ENCODE measurements at places on chromosomes 7 and 10. TPM values are rescaled to one million over a fixed set of nuclear protein-coding genes. Genes with fewer than 3 reads are reported as not detected.
A peak's percentile ranks its signal among the peaks of the same experiment; 100 is the strongest.

GRCh38 chr10:84497978-84498377 lies 169.6 kb downstream of the CCSER2 start:
- DNase-seq: no peak
- H3K27me3 ChIP-seq: no peaks in the 10 kb centered on the region
- peak overlapping the region; percentile 41 for H3K27ac ChIP-seq

The ZNF680 gene
- total RNA-seq: 9.0 TPM

- DNase-seq: no peak
- H3K4me3 ChIP-seq: peak overlapping the region; percentile 28
Measured at GRCh38 chr7:117068511-117069145, 115.3 kb downstream of the ST7 start.

DNA sequence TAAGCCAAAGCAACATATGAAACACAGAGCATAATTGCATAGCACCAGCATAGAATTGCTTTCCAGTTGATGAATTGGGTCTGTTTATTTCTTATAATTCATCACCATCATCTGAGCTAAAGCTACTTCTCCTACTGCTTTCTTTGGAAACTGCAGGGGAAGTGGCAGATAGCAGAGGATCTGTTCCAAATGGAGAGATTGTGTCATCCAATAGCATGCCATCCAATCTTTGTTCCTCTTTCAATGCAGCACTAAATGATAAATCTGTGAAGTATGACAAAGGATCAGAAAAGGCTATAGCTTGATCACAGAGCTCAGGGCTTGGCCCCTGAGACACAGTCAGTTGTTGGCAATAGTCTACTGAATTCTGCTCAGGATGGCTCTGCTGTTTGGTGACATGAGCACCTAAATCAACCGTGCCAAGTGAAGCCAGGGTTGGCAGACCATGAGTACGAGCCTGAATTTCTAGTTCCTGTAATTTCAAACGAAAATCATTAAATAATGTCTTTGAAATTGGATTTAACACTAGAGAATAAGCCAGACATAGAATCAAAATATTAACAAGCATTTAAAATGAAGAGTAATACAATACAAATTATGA lies 90.0 kb downstream of the TFEC start:
- no peak overlapping the region for H3K27ac ChIP-seq
- DNase-seq: no peak
- no peak overlapping the region for H3K4me3 ChIP-seq

DNA sequence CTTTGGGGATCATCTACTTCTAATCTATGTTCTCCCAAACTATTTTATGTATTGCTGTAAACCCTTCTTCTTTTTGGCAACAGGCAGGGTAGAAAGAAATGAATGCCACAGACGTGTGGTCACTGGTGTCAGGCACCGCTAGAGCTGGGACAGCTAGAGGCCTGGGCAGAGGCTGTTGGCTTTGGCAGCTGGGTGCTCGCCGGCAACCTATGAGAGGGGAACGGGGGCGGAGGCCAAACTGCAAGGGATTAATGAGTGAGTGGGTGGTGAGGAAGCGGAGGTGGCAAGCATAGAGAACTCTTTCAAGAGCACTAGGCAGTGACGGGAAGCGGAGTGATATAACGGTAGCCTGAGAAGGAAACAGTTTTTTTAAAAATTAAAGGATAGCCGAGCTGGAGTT lies 78.5 kb downstream of the CREB5 start:
- no peaks in the 10 kb centered on the region for H3K4me1 ChIP-seq
- no peak overlapping the region for H3K27ac ChIP-seq

The HYAL4 gene
- not detected for total RNA-seq

The KLHL7 gene
- total RNA-seq: 12.8 TPM

The PNLIPRP3 gene
- not detected for total RNA-seq

GRCh38 chr7:138257459-138258196 lies 181.4 kb downstream of the AKR1D1 start:
- no peak for DNase-seq
- peaks cover 14% of the 10 kb centered on the region for H3K27me3 ChIP-seq
- H3K4me3 ChIP-seq: no peak overlapping the region
- no peak overlapping the region for H3K27ac ChIP-seq
- H3K36me3 ChIP-seq: no peaks in the 10 kb centered on the region

GRCh38 chr10:62514079-62514693 lies 140.0 kb downstream of the ZNF365 start:
- peaks cover 6% of the 10 kb centered on the region for H3K36me3 ChIP-seq
- H3K4me1 ChIP-seq: peaks cover 6% of the 10 kb centered on the region
- no peak overlapping the region for H3K27ac ChIP-seq
- H3K27me3 ChIP-seq: peaks cover 27% of the 10 kb centered on the region

The PNLIP gene
- total RNA-seq: not detected

The ARMC10 gene
- total RNA-seq: 16.0 TPM

The SGMS1 gene
- 45.3 TPM for total RNA-seq

DNA sequence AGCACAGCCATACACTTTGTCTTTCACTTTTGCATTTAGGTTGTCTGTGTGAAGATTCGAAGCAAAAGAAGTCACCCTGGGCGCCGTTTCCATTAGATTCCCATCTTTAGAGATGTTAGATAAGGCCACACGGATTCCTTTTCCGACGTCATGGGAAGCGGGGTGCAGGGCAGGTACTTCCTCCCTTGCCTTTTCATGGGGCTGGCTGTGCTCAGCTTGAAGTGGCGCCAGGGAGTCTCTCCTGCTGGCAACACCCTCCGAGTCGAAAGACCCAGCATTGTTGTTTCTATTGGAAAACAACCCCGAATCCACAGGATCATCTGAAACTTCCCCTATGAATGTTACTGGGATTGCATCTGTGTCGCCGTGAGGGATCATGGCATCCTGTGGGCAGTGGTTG lies 246.4 kb upstream of the GRB10 start:
- H3K27ac ChIP-seq: no peak overlapping the region
- H3K4me1 ChIP-seq: peaks cover 2% of the 10 kb centered on the region
- H3K36me3 ChIP-seq: no peaks in the 10 kb centered on the region
- DNase-seq: no peak
- peaks cover 17% of the 10 kb centered on the region for H3K27me3 ChIP-seq
- no peak overlapping the region for H3K4me3 ChIP-seq

Measured in T-helper 17 cell (primary cell).